ENCODE measurements at places on chromosomes 12 and 14.

DNA sequence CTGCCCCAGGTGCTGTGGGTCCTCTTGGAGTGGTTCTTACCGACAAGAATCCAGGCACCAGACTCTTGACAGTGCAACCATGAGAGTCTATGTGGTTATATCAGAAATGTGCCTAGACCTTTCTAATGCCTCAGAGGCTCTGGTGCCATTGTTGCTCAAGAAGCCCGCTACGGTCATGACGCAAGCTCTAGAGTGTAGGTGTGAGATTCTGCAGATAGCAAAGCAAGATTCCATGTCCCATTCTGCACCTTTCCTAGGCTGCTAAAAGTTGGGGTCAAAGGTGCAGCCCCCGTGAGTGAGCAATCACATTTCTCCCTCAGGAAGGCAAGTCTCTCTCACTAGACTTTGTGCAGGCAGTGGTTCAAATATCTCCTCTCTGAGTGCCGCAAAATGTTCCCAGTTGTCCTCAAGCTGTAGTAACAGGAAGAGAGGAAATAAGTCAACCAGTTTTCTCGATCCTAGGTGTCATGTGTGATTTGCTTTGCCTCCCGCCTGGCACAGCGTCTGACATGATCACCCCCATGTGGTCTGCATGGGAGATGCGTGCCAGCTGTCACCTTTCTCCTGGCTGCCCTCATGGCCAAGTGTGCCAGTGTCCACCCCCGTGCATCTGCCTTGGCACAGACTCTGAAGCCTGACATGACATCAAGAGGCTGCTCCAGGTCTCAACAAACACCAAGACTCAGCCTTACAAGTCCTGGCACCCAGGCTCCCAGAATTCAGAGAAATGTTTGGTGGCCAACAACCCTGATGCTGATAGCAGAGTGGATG lies 122.5 kb upstream of the COCH start:
- no peak for DNase-seq

DNA sequence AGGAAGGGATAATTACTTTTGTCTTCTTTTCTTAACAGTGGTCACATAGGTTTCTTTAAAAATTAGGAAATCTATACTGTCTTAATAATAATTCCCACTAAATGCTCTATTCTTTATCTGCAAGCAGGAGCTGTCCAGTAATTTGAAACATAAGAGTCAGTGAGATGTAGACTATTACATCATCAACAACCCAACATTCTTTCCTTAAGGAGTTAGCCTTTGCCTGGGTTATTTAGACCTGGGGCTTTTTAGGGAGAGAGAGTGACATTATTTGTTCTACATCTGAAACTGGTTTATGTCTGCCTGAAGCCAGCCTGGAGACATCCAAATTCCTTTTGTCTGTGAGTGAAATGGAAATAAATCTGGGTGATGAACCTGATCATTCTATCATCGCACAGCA lies 294.4 kb downstream of the TMTC2 start:
- no peak for DNase-seq

DNA sequence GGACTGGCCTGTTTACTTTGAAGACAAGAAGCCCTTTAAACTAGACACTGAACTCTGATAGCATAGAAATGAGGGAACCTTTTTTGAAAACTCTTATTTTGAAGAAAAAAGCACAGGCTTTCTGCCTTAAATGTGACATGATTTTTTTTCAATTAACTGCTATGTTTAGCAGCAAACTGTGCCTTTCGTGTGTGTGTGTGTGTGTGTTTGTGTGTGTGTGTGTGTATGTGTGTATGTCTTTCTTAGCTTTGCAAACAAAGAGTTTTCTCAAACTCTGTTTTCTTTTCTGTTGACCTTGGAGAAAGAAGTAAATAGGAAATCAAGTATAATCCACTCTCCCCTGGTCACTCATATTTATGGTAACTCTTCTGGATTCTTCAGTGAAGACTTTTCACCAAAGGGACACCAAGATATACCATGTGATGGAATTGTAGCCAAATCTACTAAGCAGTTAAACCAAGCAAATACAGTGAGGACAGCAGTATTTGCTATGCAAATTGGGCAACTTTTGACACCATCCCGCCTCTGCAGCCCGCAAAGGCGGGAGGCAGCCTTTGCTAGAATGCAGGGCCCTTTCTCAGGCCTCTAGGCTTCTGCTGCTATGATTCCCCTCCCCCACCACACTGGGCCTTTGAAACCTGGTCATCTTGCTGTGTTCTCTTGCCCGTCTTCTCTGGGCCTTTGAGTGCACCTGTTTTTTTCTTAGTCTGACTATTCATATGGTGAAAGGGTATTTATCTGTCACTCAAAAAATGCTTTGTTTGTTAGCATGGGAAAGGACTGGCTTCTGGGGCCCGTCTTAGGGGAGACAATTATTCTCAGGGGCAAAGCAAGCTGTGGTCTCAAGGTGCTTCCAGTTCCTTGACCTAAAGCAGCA lies 107.9 kb downstream of the MYRFL start:
- no peak for DNase-seq

DNA sequence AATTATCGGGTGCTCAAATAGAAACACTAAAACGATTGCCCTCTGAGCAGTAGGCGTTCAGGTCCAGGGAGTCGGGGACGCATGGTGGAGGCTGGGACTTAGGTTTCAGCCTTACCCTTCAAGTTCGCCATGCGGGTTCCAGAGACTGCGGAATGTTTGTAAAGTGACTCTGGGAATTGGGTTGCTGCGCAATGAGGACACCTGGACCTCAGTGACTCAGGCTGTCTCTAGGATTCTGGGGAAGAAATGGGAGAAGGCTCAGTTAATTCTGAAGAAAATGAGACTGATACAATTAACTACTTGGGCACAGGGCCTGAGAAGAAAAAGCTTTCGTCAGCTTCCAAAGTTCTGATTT lies 1.1 kb downstream of the LGALS3 start:
- no peak for DNase-seq

GRCh38 chr12:58434726-58435125 lies 485.6 kb downstream of the LRIG3 start:
- no peak for DNase-seq

DNA sequence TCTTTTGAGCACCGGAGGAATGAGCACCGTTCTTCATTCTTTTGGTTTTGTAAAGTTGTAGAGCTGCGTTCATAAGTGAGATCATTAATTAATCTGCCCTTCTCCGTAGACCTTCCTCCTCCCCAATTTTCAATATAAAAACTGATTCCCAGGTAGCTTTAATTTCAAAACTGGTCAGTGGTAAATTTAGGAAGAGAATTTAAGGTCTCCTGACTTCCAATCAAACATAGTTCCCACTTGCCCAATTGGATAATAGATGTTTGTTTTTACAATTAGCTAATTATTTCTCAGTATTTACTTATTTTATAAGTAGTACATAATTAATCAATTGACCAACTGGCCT lies 27.2 kb upstream of the YBX3 start:
- no peak for DNase-seq

DNA sequence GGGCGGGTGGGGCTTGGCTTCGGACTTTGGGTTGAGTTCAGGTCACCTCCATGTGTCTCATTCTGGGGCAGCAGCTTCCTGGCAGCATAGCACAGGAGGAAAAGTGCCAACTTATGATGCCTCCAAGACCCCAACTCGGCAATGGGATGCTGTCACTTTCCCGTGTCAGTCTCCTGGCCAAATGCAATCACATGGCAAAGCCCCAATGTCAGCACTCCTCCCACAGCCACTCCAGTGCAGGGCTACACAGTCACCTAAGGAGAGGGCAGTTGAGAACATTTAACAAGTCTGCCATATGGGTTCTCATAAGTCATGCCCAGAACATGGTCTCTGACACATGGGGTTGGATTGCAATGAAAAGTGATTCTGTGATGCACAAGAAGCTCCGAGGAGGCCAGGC lies 26.7 kb downstream of the ELK3 start:
- DNase-seq = no peak
